Epithelial cell of prostate (primary cell): ENCODE measurements at places on chromosomes 2 and 18.

DNA sequence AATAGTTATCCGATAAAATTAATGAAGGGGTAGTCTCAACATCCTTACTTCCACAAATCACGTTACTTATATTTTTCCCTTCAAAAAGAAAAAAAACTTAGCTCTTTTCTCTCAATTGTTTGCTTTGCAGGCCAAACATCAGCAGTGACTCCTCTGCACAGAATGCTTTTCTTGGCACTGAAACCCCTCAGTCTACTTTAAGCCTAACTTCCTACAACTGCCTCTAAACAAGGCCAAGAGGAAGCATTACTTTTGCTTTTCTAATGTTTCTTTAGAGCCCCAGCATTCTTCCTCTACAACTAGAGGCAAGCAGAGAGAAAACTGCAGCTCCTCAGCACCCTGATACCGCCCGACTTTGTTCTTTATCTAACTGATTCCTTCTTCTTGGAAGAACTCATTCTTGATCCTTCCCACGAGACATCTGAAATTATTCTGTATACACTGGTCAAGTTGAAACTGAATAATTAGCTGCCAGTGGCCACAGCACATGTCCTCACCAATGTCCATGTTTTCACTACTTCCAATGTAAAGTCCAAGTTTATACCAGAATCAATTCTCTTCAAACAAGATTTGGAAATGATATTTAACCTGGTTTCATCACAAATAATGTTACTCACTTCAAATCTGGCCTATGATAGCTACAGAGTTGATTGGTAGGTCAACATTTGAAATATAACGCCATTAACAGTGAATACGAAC, 55.3 kb downstream of the DTNB start:
- peak; percentile 18 for DNase-seq

DNA sequence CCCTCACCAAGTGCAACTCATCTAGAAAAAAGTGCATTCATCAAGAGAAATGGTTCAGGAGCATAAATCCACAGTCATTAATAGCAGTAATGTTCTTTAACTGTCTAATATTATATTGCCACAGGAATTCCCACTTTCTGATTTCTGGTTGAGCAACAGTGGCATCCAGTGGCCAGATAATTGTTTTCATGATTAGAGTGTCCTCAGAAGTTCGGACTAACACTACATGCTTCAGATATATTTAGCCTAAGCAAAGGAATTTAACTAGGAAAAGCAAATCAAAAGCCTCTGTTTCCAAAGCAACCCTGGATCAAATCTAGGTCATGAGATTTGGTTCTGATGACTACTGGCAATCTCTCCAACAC, 9.8 kb upstream of the ERBB4 start:
- DNase-seq = no peak

DNA sequence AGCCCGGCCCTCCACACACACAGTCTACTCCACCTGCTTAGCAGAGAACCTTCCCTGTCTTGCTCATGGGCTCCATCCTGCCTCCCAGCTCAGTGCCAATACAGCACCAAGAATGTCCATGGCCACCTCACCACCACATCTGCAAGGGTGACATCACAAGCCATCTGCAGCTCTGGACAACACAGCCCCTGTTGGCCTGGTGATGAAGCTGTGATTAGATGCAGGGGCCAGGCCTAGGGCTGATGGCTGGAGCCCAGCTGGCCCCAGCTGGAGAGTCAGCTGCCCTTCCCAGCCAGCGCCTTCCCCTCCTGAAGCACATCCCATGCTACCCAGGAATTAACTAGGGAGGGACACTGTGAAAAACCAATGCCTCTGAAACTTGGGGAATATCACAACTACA, 91.1 kb downstream of the TTC32 start:
- DNase-seq = no peak

GRCh38 chr18:55096263-55096951, 137.1 kb upstream of the CCDC68 start:
- DNase-seq = no peak

DNA sequence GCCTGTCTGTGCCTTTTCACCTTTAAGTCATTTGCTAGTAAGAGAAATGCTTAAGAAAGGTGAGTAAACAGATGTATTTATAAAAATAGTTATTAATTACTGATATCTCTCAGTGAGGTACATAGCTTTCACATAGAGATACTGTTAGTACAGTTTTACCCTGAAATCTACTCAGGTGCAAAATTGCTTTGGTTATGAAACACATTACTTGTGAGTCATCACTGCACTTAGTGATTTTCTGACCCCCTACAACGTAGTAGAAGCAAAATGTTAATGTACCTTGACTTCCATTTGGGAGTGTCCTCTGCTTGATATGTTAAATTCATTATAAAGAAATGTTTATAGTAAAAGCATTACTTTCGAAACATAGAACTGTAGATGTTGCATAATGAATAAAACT, 6.5 kb downstream of the GLS start:
- DNase-seq = no peak

- no peak for DNase-seq
These were observed 201.9 kb upstream of the SLC8A1 start for GRCh38 chr2:40653829-40654228.

GRCh38 chr2:240574386-240575100, 6.3 kb downstream of the RNPEPL1 start:
- no peak for DNase-seq

DNA sequence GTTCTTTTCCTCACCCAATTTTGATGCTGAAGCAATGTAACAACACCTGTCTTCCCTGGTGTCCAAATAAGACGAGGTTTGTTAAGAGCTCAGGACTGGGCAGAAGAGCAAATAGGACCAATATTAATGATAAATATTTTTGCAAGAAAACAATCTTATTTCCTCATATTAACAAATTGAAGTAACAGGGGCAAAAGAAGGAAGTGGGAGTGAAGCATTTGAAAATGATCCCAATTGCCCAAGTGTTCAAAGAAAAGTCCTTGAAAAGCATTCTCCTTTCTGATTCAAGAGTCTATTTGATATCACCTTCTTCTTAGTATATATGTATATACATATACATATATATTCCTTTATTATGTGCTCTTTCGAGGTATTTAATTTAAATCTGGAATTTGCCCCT, 418.8 kb downstream of the ARHGAP15 start:
- no peak for DNase-seq

DNA sequence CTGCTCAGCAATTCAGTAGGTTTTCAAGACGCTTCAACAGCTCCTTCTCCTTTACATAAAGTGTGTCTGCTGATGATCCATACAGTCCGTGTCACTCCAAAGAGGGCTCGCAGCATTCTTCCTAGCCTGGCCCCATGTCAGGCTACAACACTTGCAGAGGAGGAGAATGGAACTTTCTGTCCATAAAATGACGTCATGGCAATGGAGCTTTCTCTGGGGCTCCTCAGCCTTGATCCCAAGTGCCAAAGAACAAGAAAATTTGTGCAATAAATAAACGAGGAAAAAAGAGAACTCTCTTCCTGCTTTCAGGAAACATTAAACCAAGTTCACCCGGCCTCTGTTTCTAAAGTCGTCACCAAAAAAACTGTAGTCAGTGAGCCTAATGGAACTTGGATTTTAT, 199.5 kb upstream of the MEIS1 start:
- DNase-seq = no peak

DNA sequence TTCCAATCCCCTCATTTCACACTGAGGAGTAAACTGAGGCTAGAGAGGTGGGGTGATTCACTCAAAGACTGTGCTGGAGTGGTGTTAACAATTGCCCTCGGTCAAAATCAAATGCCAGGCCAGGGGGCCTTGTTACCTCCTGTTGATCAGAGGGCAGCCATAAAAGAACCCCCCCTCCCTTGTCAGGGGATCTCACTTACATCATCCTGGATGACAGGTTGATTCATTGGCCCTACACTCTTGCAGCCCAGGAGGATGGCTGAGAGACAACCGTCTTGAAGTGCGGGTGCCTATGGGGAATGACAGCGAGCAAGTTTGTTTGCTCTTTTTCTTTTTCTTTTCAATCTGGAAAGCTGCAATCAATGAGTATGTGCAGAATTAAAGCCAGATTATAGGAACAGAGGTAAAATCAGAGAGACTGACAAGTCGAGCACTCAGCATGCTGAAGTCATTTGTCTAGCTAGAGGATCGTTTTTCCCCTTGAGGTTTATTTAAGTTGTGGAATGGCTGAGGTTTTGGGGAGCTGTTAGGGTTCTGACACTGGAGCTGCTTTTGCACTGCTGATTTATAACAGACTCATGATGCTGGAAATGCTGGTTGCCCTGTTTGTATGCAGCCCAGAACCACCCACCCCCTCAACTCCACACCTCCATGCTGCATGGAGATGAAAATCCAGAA, 26.4 kb upstream of the NRP2 start:
- no peak for DNase-seq

GRCh38 chr2:213863541-213863940, 547.3 kb upstream of the VWC2L start:
- DNase-seq = no peak

- DNase-seq = no peak
These were observed 117.3 kb downstream of the MIB1 start for GRCh38 chr18:21857871-21858270.

- DNase-seq = no peak
These were observed 2.9 kb upstream of the ATOH8 start for GRCh38 chr2:85750587-85751575.

GRCh38 chr2:128316777-128317180, 1.9 kb downstream of the HS6ST1 start:
- DNase-seq = no peak

DNA sequence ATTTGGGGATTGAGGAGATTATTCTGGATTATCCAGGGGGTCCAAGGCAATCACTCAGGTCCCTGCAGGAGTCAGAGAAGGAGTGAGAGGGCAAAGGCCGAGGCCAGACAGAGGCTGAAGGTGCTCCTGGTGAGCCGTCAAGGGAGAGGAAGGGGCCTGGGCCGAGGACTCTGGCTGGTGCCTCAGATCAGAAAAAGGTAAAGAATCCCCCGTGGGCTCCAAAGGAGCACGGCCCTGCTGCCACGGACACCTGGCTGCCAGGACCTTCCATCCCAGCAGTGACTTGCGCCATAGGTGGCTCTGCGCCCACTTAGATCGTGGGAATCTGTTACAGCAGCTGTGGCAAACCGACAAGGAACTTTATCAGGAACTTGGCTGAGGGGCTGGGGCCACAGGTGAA, 374.8 kb upstream of the MYT1L start:
- DNase-seq = no peak

DNA sequence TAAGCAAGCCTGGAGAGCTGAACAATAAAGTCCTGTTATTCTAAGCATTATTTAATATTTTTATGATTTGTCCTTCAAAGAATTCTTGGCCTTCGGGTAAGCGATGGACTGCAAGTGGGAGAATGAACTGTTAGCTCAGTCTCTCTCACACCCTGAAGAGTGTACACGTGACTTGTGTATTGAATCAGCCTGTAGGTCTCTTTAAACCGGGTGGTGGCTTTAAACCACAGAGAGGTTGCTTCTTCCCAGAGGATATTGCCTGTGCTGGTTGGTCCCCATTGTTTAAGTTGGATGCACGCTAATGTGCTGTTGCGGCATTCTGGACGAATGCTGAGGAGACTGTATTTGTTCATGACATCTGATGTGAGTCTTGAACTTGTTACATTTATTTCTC, 183.3 kb downstream of the LTBP1 start:
- no peak for DNase-seq

DNA sequence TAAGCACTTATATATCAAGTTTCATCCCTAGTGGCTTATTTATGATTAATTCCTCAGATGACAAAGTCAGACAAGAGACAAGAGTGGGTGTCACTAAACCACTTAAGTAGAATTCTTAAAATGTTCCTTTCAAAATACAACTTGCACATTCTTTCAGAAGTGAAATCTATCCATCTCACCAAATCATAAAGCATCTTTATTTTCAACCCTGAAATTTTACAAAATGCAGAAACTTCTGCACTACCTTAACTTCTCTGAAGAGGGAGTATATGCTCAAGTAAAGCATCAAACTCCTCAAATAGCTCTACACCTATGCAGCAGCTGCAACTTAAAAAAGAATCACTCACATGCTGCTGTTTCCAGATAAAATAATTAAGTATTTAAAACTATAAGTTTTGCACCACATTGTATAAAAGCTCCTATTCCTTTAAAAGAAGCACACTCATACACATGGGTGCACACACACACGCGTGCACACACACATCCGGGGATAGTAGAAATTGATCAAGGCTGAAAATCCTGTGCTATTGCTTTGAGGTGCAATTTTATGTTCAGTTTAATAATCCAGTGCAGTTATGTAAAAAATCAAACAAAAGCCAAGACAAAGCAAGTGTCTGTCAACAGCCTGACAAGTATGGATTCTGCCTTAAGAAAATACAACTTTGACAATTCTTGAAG, 244.5 kb downstream of the TCF4 start:
- no peak for DNase-seq

- DNase-seq = no peak
These were observed 423.6 kb downstream of the ZNF521 start for GRCh38 chr18:24928301-24928878.

DNA sequence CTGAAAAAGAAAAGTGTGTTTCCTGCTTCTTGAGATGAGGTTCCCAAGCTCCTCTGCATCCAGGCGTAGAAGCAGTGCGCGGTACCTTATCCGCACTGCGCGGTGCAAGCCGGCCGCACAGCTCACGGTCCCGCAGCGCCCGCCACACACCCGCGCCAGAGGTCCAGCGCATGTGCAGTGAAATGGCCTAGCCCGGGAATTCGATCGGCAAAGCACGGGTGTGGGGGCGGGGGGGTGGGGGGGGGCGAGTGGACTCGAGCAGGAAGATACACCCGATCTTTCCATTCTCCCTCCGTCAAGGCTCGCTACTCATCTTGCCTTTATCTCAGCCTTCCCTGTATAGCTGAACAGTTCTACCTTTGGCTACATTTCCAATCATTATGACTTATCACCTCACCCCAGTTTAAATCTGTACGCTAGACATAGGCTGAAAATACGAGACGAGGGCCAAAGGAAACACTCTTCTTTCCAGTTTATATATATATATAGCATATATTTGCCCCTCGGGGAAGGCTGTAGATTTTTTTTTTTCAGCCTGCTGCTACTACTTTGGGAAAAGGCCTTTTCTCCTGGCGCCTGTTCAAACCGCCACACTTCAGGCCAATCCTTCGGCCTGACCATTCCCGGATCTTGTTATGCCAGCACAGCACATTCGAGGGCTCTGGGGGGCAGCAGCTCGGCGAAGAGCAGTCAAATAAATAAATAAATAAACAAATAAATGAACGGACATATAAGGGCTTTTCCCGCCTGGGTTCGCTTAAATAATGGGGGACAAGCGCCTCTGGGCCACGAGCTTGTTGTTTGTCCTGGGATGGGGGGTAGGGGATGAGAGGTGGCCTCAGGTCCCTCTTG, 10.4 kb downstream of the HOXD8 start:
- DNase-seq = no peak

DNA sequence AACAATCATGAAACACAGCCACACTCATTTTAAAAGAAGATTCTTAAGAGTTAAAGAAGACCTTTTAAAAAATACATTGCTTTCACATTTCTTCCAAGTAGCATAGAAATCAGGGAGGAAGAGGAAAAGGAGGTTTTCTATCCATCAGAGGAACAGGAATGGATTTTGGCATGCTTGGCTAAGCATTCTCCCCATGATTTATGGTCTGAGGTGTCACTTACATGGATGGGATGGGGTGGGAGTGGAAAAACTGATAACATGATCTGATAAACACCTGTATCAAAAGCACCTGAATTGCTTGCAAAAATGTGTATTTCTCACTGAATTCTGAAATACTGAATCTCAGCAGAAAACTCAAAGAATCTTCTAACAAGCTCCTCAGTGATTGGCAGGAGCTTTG, 265.9 kb downstream of the NRXN1 start:
- DNase-seq = no peak
